Fibroblast of lung (primary cell): ENCODE measurements at places on chromosomes 12 and 14. TPM values are rescaled to one million over a fixed set of nuclear protein-coding genes. Genes with fewer than 3 reads are reported as not detected.
A peak's percentile ranks its signal among the peaks of the same experiment; 100 is the strongest.

- H3K36me3 ChIP-seq: no peaks in the 10 kb centered on the region
- no peaks in the 10 kb centered on the region for H3K27me3 ChIP-seq
- no peak overlapping the region for H3K4me3 ChIP-seq
- no peak overlapping the region for H3K27ac ChIP-seq
- peak; percentile 14 for DNase-seq
- H3K4me1 ChIP-seq: no peaks in the 10 kb centered on the region
Measured at GRCh38 chr12:78441737-78442453, 422.7 kb upstream of the SYT1 start.

STON2 gene
- total RNA-seq: 34.9 and 52.5 TPM in 2 replicates

DNA sequence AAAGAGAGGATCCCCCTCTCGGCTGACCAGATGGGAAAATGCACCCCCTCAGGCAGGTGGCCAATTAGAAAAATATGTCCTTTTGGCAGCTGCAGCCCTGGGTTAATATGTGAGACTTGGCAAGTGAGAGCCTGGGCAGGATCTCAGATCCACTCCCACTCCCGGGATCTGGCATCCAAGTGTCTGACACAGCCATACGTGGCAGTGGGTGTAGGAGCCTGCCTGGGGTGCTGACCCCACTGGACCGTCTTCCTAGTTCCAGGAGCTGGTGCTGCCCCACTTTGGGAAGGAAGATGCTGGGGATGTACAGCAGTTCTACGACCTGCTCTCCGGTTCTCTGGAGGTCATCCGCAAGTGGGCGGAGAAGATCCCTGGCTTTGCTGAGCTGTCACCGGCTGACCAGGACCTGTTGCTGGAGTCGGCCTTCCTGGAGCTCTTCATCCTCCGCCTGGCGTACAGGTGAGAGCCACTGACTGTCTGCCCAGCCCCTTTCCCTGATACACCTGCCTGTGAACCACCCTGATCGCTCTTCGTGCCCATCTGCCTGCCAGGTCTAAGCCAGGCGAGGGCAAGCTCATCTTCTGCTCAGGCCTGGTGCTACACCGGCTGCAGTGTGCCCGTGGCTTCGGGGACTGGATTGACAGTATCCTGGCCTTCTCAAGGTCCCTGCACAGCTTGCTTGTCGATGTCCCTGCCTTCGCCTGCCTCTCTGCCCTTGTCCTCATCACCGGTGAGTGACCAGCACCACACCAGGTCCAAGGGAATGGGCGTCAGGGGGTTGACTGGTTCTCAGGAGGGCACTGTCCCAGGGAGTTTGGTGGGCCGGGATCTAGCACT is 5.8 kb downstream of the NR4A1 start:
- peaks cover 10% of the 10 kb centered on the region for H3K36me3 ChIP-seq
- no peak overlapping the region for H3K27ac ChIP-seq
- H3K4me1 ChIP-seq: no peaks in the 10 kb centered on the region
- H3K4me3 ChIP-seq: no peak overlapping the region
- DNase-seq: no peak

- H3K27ac ChIP-seq: peak overlapping the region; percentile 49
- H3K4me1 ChIP-seq: no peaks in the 10 kb centered on the region
- H3K36me3 ChIP-seq: no peaks in the 10 kb centered on the region
- peak overlapping the region; percentile 39 for H3K4me3 ChIP-seq
- peak; percentile 94 for DNase-seq
Measured at GRCh38 chr12:25458047-25458552, 95.0 kb downstream of the LMNTD1 start.

DNA sequence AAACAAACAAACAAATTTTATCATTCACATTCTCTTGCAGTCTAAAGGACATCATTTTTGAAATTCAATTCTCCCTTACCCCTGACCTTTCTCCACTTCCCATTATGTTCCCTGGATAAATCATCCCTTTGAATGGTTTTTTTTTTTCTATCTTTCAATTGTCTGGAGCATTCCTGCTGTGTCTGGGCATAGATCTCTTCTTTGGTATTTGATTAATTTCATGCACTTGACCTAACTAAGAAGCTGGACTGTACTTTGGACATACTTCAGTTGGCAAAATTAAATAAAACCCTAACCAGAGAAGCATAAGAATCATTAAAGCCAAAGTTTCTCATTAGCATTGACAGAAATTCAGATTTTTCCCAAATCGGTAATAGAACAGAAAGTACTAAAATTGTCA is 163.6 kb upstream of the BMP4 start:
- H3K27me3 ChIP-seq: no peaks in the 10 kb centered on the region
- no peaks in the 10 kb centered on the region for H3K4me1 ChIP-seq
- H3K27ac ChIP-seq: no peak overlapping the region
- no peaks in the 10 kb centered on the region for H3K36me3 ChIP-seq
- no peak overlapping the region for H3K4me3 ChIP-seq
- DNase-seq: no peak

DNA sequence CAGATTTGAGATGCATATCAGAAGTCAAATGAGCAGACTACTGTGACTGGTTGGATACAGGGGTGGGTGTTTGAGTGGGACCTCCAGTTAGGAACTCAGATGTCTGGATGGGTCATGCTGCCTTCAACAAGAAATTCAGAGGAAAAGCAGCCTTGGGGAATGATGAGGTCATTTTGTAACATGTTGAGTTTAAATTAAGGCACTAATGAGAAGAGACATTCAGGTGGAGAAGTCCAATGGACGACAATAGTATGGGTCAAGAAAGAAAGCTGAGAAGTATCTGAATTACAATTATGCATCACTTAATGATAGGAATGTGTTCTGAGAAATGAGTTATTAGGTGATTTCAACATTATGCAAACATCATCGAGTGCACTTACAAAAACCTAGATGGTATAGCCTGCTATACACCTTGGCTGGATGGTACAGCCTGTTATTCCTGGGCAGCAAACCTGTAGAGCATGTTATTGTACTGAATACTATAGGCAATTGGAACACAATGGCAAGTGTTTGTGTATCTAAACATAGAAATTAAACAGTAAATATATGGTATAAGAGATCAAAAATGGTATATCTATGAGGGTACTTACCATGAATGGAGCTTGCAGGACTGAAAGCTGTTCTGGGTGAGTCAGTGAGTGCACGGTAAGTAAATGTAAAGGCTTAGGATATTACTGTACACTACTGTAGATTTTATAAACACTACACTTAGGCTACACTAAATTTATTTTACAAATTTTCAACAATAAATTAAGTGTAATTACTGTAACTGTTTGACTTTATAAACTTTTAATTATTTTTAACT is 414.7 kb downstream of the RAD51B start:
- H3K4me1 ChIP-seq: peaks cover 15% of the 10 kb centered on the region
- no peaks in the 10 kb centered on the region for H3K27me3 ChIP-seq
- no peak overlapping the region for H3K4me3 ChIP-seq
- no peak for DNase-seq

- H3K27ac ChIP-seq: no peak overlapping the region
- no peaks in the 10 kb centered on the region for H3K4me1 ChIP-seq
- H3K27me3 ChIP-seq: no peaks in the 10 kb centered on the region
- no peak for DNase-seq
- peaks cover 17% of the 10 kb centered on the region for H3K36me3 ChIP-seq
Measured at GRCh38 chr12:132110677-132111076, 33.4 kb downstream of the DDX51 start.

DNA sequence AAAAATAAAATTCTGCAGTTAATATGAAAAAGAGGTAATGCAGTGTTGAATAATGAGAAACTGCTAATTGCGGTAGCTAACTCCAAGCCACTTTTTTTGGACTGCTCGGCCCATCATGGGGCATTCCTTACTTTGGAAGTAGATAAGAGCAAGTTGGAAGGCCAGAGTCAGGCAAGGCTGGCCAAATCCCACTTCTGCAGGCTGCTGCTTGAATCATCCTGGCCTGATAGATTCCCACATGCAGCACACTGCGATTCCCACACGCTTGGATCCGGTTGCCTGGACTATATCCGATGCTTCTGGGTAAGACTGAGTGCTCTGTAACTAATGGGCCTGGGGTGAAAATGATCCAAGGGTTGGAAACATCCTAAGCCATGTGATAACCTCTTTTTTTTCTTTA is 10.6 kb downstream of the EIF2B2 start:
- peaks cover 9% of the 10 kb centered on the region for H3K4me1 ChIP-seq
- H3K4me3 ChIP-seq: no peak overlapping the region
- no peaks in the 10 kb centered on the region for H3K27me3 ChIP-seq
- no peak overlapping the region for H3K27ac ChIP-seq

DNA sequence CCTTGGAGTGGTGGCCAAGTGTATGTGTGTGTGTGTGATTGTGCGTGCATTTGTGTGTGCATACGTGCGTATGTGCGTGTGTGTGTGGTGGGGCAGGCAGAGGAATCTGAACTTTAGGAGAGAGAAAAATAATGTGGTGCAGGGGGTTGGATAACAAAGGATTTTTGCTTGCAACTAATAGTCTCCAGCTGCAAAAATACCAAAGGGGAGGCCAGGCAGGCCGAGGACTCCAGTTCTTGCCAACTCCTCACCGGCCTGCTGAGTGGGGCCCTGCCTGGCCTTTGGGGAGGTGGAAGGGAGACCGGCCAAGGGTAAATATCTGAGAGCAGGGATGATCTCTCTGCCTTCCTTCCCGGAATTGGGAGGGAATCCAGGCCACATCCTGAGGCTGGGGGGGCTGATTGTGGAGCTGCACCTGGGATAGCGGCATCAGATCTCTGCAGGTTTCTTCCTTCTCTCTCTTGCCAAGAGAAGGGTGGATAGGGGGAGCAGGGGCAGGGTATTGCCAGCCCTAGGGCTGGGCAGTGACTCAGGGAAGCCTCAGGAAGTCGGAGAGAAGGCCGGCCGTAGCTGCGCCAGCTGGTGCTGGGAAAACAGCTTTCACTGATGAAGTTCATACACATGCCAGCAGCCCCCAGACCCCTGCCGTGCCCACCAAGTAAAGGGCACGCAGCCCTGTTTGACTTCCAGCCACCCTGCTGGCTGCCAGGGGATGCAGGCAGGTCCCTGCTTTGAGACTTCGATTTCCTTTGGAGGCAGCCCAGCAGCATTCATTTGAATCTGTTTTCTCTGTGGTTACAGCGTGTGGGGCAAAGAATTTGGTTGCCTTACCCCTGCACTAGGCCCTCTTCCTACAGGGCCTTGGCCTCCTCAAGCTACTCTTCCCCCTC is 4.6 kb upstream of the LRP1-AS start:
- peaks cover 58% of the 10 kb centered on the region for H3K4me1 ChIP-seq
- no peak overlapping the region for H3K4me3 ChIP-seq
- DNase-seq: peak; percentile 74
- H3K27me3 ChIP-seq: no peaks in the 10 kb centered on the region
- H3K27ac ChIP-seq: peak overlapping the region; percentile 94

DNA sequence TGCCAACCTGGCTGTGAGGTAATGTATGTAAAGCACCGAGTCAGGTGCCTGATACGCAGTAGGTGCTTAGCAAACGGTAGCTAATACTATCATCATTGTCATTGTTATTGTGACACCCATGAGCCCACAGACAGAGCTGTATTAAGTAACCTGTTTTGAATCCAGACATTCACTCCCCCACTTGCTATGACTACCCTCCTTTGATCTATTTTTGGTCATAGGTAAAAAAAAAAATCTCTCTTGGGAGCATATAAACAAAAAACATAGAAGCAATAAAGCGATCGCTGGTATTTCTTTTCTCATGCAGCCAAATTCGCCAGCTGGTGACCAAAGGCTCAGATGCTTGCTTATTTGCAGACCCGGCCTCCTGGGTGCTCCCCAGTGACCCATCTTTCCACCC is 330.2 kb downstream of the DPF3 start:
- H3K4me3 ChIP-seq: no peak overlapping the region
- H3K36me3 ChIP-seq: no peaks in the 10 kb centered on the region
- no peaks in the 10 kb centered on the region for H3K27me3 ChIP-seq
- DNase-seq: no peak
- H3K4me1 ChIP-seq: peaks cover 3% of the 10 kb centered on the region
- no peak overlapping the region for H3K27ac ChIP-seq

DNA sequence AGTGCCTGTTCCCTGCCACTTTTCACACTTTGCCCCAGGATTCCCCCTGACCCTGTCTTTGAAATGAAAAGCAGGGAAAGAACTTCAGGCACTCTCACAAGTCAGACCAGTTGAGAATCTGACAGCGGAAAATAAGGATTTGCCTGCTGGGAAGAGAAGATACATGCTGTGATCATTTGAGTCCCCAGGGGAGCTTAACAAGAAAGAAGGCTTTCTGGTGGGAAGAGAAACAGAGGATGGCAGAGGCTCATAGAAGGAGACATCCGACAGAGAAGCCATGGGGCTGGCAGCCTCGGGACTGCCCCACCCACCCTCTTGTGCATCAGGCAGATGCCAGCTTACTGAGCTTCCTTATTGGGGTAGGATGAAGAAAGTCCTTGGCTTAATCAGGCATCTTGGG is 11.9 kb downstream of the TTC9 start:
- H3K4me1 ChIP-seq: no peaks in the 10 kb centered on the region
- H3K36me3 ChIP-seq: no peaks in the 10 kb centered on the region
- no peak for DNase-seq
- peaks cover 2% of the 10 kb centered on the region for H3K27me3 ChIP-seq
- no peak overlapping the region for H3K4me3 ChIP-seq

NEUROD4 gene
- not detected in 2 replicates for total RNA-seq

CIROP gene
- total RNA-seq: 0.17 and 1.0 TPM in 2 replicates

- H3K27me3 ChIP-seq: no peaks in the 10 kb centered on the region
- peaks cover 9% of the 10 kb centered on the region for H3K4me1 ChIP-seq
- no peak overlapping the region for H3K27ac ChIP-seq
- DNase-seq: peak; percentile 20
Measured at GRCh38 chr12:42474391-42474790, 115.2 kb downstream of the PRICKLE1 start.

GRCh38 chr12:124100572-124101178 is 127.7 kb downstream of the ZNF664 start:
- peaks cover 12% of the 10 kb centered on the region for H3K27me3 ChIP-seq
- DNase-seq: no peak
- H3K4me1 ChIP-seq: no peaks in the 10 kb centered on the region
- H3K4me3 ChIP-seq: no peak overlapping the region

DNA sequence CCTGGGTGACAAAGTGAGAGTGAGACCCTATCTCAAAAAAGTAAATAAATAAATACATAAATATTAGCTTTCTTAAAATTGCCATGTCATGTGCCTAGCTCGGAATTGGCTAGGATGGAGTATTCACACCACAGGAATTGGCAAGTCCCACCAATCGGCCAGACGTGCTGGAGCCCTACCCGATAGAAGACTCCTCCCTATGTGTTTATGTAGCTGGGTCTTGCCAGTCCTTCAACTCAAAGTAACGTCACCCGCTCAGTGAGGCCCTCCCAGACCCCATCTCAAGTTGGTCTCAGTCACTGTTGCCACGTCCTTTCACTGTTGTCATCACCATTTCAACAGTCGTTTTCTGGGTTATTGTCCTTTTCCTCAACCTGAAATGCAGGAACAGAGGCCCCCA is 20.2 kb downstream of the VRTN start:
- peaks cover 6% of the 10 kb centered on the region for H3K27me3 ChIP-seq
- no peak for DNase-seq
- H3K27ac ChIP-seq: no peak overlapping the region
- no peaks in the 10 kb centered on the region for H3K36me3 ChIP-seq
- no peak overlapping the region for H3K4me3 ChIP-seq
- H3K4me1 ChIP-seq: no peaks in the 10 kb centered on the region

KLRC2 gene
- total RNA-seq: not detected in 2 replicates

GRCh38 chr12:78248321-78248720 is 417.6 kb downstream of the NAV3 start:
- no peaks in the 10 kb centered on the region for H3K36me3 ChIP-seq
- H3K27me3 ChIP-seq: no peaks in the 10 kb centered on the region
- no peak overlapping the region for H3K27ac ChIP-seq
- no peaks in the 10 kb centered on the region for H3K4me1 ChIP-seq
- H3K4me3 ChIP-seq: no peak overlapping the region

- DNase-seq: no peak
- H3K36me3 ChIP-seq: no peaks in the 10 kb centered on the region
- H3K4me1 ChIP-seq: no peaks in the 10 kb centered on the region
Measured at GRCh38 chr12:116564080-116564479, 4.9 kb downstream of the MAP1LC3B2 start.

POTEM gene
- total RNA-seq: not detected in 2 replicates

STAC3 gene
- 0.26 and 0.33 TPM in 2 replicates for total RNA-seq

GRCh38 chr12:28955931-28956330 is 193.1 kb upstream of the FAR2 start:
- no peaks in the 10 kb centered on the region for H3K27me3 ChIP-seq
- DNase-seq: no peak
- H3K27ac ChIP-seq: no peak overlapping the region
